ENCODE measurements at places on chromosomes 5 and 9.

GRCh38 chr5:33417632-33418031 lies 23.1 kb upstream of the TARS1 start:
- no peak for DNase-seq

- DNase-seq, result no peak
These were observed 35.1 kb downstream of the PJA2 start for GRCh38 chr5:109374625-109375024.

- DNase-seq, result no peak
These were observed 277.6 kb downstream of the PSAT1 start for GRCh38 chr9:78574354-78575045.

GRCh38 chr9:121972501-121972981 lies 120.6 kb downstream of the TTLL11 start:
- DNase-seq, result no peak

DNA sequence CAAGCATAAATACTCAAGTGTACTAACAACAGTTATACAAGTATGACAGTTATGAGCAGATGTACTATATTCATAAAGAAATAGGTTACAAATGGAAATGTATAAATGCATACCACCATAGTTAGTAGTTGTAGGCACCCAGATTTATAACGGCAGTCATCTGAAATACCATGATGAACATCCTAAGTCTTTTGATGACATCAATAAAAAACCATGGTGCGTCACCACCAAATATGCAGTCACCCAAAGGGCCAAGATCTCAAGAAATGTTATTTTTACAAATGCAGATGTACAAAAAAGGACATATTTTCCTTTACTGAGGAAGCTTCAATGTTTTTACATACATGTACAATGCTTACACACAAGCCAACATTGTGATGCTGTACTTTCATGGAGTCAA lies 70.8 kb upstream of the XPA start:
- no peak for DNase-seq

- no peak for DNase-seq
These were observed 165.2 kb downstream of the MAPKAP1 start for GRCh38 chr9:125541840-125542243.

DNA sequence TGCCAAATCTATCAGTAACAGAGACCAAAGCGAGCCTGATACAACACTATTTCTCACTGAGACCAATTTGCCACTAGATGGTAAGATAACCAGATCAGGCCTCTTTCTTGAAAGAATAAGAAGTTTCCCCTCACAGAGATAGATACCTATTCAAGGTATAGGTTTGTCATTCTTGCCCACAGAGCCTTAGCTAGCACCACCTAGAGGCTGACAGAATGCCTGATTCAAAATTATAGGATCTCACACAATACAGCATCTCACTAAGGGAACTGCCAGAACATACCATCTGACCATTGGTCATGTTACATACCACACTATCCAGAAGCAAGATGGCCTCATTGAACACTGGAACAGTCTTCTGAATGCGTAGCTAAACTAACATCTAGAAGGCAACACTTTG lies 166.6 kb upstream of the HCN1 start:
- no peak for DNase-seq

GRCh38 chr5:170307575-170308465 lies 10.2 kb upstream of the LCP2 start:
- DNase-seq, result no peak

DNA sequence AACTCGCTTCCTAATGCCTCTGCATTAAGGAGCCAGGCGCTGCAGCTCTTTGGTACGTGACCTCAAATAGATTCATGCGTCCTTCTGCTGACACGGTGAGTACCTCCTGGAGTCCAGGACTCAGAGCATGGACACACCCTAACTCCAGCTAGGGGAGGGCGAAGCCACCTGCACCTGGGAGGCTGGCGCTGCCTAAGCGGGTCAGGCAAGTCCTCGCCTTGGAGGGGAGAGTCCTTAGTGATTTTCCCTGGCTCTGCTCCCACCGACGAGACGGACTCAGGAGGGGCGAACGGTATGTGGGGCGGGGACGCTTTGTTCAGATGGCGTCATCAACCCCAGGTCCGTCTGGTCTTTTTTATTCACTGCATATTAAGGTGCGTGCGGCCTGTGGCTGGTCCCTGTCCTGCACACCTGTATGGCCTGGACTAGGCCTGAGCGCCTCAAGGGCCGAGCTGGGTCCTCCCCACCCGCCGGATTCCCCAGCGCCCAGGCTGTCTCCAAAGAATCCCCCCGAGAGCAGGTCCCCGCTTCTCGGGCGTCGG lies 50.3 kb downstream of the NSUN2 start:
- no peak for DNase-seq

DNA sequence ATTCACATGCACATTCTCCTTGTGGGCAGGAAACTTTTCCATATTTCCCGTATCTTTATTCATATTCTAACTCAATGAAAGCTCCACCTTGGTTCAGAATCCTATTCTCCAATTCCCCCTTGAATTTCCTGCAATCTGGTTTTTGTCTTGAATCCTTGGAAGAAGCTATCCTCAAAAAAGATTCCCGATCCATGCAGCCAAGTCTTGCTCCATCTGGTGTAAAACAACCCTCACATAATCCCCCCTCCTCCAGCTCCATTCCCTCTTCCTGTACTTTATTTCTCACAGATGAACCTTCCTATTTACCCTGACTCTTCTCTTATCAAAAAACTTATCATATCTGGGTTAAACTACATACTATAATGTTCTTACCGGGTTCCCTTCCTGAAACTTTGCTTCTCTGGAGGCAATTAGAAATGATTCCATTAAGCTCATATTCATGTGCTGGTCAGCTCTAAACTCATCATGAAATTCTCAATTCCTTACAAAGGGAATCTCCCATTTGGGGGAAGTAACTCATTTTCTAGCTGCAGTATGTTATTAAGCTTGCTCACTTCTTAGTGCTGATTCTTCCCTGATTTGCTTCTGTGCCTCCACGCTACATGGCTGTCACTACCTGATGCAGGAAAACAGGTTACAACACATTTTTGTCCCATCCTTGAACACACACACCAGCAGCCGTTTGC lies 81.7 kb downstream of the GNAQ start:
- no peak for DNase-seq

GRCh38 chr9:85730916-85731630 lies 10.7 kb downstream of the AGTPBP1 start:
- no peak for DNase-seq

- DNase-seq, result peak; percentile 37
These were observed 547 bp downstream of the CLTA start for GRCh38 chr9:36191290-36191645.

GRCh38 chr9:120507936-120508510 lies 71.9 kb downstream of the CDK5RAP2 start:
- DNase-seq, result no peak

GRCh38 chr5:93612855-93613243 lies 29.8 kb downstream of the NR2F1 start:
- no peak for DNase-seq

- peak; percentile 4 for DNase-seq
These were observed 147.0 kb upstream of the RASA1 start for GRCh38 chr5:87120518-87121303.

DNA sequence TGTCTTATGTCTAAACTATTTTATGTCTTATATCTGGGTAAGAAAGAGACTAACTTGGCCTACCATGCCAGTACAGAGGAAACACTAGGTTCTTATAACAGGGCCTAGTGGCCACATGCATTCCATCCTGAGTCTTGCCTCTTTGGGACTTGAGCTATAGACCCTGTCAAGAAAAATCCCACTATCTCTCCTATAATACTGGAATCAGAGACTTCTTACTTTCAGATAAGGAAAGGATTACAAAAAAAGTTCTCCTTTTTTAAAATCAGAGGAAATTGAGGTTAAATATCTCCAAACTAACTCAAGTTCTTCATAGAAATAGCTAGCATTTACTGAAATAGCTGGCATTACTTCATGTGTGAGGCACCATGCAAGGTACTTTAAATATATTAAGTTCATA lies 34.3 kb downstream of the PTGER4 start:
- no peak for DNase-seq

DNA sequence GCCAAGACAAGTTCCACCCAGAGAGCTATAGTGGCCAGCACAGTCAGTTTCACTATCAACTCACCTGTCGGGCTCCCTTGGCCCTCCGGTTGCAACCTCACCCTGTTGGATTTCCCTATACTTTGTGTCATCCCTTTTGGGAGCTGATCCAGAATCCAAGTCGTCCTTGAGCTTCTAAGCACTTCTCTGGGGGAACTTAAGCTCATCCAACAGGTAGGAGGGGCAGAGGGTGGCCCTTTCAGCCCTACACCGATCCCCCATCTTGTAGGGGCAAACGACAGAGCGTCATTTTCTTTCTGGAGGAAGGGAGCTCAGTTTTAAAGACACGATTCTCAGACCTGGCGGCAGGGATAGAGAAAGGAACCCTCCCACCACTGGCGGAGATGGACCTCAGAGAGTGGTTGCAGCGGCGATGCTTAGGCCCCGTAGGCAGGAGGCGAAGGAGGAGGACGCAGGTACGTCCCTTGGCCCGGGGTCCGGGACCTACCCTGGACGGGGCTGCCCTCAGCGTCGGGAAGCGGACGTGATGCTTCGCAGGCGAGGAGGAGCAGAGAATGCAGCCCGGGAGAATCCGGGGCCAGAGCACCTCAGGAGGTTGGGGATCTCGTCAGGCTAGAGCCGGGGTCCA lies 519 bp downstream of the ZER1 start:
- peak; percentile 33 for DNase-seq

GRCh38 chr9:120734607-120735410 lies 20.5 kb upstream of the MEGF9 start:
- DNase-seq, result no peak

DNA sequence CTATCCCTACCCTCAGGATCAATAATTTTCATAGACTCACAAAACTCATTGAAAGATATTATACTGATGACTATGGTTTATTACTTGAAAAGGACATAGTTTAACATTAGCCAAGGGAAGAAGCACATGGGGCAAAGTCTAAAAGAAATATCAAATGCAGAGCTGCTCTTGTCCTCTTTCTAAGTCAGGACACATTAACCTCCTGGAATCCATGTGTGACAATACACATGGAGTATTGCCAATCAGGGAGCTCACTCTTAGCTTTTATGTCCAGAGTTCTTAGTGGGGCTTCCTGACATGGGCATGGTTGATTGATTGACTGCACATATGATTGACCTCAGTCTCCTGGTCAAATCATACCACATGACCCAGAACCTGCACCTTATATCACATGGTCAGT lies 165.5 kb upstream of the COX7C start:
- DNase-seq, result no peak

GRCh38 chr5:84614906-84615305 lies 230.2 kb upstream of the EDIL3 start:
- no peak for DNase-seq

- no peak for DNase-seq
These were observed 884 bp upstream of the GSN start for GRCh38 chr9:121266906-121267650.

- DNase-seq, result no peak
These were observed 12.6 kb downstream of the ADAMTSL2 start for GRCh38 chr9:133547116-133547515.

- no peak for DNase-seq
These were observed 124.8 kb upstream of the SLC1A3 start for GRCh38 chr5:36481454-36482120.

DNA sequence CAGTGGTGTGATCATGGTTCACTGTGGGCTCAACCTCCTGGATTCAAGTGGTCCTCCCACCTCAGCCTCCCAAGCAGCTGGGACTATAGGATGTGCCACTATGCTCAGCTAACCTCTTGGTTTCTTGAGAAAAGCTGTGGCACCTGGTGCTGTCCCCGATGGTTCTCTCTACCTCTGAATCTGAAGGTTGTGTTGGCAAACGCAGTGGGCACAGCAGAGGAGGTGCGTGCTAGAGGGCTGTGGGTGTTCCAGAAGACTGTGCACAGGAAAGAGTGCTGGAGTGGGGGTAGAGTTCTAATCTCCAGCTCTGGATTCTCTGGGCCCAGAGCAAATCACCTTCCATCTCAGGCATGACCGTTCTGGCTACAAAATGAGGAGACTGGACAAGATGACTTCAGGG lies 12.5 kb downstream of the RGS3 start:
- DNase-seq, result no peak

GRCh38 chr9:129330711-129331492 lies 152.8 kb upstream of the IER5L start:
- no peak for DNase-seq

- DNase-seq, result no peak
These were observed 4.3 kb upstream of the IL13 start for GRCh38 chr5:132653716-132654115.

- DNase-seq, result no peak
These were observed 612.1 kb downstream of the EBF1 start for GRCh38 chr5:158487664-158488063.

- no peak for DNase-seq
These were observed 839.3 kb upstream of the WWC1 start for GRCh38 chr5:167452136-167452535.

DNA sequence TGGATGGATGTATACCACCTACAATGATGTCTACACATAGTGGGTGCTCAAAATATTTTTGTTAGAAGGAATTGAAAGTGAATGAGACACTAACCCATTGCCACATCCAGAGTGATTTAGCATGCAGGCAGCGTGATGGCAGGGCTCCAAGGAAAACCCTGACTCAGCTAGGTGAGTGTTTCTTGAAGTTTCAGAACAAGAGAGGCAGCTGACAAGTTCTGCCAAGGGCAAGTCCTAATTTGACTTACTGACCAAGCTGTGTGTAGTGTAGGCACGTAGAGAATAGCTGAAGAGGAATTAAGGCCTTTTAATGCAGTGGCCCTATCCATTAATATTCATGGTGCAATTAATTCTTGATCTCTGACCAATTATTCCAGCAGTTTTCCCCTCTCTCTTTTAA lies 107.8 kb upstream of the ATP10B start:
- no peak for DNase-seq

- DNase-seq, result no peak
These were observed 25.7 kb downstream of the NMUR2 start for GRCh38 chr5:152379331-152379730.

GRCh38 chr5:34494111-34494755 lies 161.9 kb upstream of the RAI14 start:
- no peak for DNase-seq

- DNase-seq, result no peak
These were observed 7.0 kb upstream of the IRF1 start for GRCh38 chr5:132497488-132497997.

GRCh38 chr5:139701056-139701741 lies 53.0 kb downstream of the CXXC5 start:
- no peak for DNase-seq

- no peak for DNase-seq
These were observed 145.9 kb downstream of the YIPF5 start for GRCh38 chr5:144024545-144024944.

DNA sequence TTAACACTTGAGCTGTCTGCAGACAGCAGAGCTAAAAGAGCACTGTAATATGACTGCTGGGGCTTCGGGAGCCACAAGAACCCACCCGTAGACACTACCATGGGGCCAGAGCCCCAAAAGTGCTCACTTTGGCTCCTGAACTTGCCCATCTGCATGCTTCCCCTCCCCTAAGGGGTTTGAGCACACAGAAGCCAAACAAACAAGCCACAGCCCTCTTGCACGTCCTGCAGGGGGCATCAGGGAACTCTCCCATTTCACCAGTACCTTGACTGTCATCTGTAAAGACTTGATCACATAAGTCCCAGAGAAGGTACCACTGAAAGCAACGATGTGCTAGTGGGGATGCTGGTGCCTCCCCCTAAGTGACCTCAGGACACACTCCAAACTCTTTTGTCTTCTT lies 681.8 kb downstream of the SEMA5A start:
- DNase-seq, result no peak

GRCh38 chr9:79377339-79377855 lies 194.4 kb upstream of the TLE4 start:
- no peak for DNase-seq

Data from CD4-positive, alpha-beta memory T cell (primary cell).